BE2C (cell line): ENCODE measurements at places on chromosomes 5 and 9.
A peak's percentile ranks its signal among the peaks of the same experiment; 100 is the strongest.

GRCh38 chr9:128689293-128689774 is 312 bp downstream of the SET start:
- peak; percentile 68 for DNase-seq

DNA sequence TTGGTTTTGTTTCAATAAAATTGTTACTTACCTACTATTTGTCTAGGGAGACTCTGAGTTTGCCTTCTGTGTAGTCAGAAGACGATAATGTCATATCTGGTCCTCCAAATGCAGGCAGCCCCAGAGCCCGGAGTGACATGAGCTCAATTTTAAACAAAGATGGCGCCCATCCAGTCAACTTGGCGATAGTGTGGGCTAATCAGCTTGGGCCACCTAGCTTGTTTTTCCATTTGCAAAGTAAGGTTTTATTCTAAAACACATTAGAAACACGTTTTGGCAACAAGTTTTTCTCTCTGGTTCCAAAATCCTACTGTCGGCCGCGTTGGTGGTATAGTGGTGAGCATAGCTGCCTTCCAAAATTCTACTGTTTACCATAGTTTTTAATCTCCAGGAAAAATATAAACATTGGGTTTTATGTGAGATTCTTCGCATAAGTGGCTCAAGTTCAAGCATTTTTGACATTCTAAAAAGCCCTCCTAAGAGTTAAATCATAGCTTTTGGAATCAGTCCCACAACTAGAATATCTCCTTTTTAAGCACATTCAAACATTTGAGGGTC is 13.2 kb downstream of the TSC1 start:
- DNase-seq, result no peak

GRCh38 chr9:134440636-134441226 is 114.5 kb downstream of the RXRA start:
- no peak for DNase-seq

GRCh38 chr5:33401482-33402390 is 39.0 kb upstream of the TARS1 start:
- no peak for DNase-seq

- no peak for DNase-seq
Measured at GRCh38 chr5:51734677-51735076, 351.4 kb downstream of the ISL1 start.

DNA sequence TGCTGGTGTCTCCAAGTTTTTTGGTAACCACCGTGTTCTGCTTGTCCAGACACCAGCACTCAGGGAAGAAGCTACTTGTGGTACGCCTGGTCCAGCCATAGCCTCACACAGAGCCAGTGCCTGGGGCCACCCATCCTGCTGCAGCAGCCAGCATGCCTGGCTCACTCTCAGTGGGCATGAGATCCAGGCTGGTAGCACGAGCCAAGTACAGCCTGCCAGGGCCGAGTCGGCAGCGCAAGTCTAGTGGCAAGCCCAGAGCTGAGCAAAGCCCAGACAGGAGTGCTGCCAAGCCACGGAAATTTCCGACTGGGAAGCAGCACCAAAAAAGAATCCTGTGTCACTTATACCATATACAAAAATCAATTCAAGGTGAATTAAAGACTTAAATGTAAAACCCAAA is 36.3 kb upstream of the FBXL17 start:
- DNase-seq, result no peak

DNA sequence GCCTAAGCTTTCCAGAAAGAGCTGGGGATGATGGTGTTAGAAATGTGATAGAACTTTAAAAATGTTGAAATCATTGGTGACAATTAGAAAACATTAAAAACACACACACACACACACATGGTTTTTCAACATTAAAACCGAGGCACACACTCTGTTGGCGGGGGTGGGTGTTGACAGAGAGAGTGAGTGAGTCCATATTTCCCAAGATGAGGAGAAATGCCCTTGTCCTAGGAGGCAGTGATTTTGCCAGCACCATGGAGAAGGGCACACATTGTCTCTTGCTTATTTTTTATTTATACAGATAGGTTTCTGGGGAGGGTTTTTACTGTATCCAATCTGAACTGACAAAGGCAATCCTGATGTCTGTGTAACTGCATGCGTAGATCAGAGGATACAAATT is 152.5 kb downstream of the INSYN2B start:
- DNase-seq, result no peak

DNA sequence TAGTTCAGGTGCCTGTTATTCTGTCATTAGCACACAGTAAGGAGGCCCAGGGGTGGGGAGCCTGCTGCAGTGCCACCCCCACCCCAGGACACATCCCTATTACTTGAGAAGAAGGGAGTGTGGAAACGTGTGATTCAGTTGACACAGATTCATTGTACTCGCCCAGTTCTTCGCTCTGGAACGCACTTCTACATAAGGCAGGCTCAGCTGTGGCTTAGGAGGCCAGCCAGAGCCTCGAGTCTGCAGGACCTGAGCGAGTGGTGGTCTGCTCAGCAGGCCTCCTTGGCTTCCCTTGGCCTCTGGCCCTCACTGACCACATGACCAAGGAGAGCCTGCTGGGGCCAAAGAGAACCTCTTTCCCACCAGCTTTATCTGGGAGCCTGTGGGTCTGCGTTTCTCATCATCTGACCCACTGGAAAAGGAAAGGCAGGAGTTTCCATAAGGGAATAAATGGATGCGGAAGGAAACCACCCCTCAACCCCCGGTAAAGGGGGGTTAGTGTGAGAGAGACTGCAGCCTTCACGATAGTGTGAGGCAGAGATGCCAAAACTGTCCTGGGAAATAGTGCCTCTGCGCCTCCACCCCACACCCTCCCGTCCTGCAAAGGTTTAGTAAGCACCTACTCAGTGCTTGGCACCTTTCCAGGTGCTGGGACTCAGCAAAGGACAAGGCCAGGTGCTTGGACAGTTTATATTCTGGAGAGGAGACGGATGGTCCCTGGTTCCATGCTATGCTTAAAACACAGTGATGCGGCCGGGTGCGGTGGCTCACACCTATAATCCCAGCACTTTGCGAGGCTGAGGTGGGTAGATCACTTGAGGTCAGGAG is 73.7 kb downstream of the PPARGC1B start:
- DNase-seq, result no peak

GRCh38 chr5:178356431-178356872 is 123.8 kb upstream of the PHYKPL start:
- no peak for DNase-seq

GRCh38 chr9:92948632-92949031 is 1.3 kb downstream of the FGD3 start:
- DNase-seq, result no peak

DNA sequence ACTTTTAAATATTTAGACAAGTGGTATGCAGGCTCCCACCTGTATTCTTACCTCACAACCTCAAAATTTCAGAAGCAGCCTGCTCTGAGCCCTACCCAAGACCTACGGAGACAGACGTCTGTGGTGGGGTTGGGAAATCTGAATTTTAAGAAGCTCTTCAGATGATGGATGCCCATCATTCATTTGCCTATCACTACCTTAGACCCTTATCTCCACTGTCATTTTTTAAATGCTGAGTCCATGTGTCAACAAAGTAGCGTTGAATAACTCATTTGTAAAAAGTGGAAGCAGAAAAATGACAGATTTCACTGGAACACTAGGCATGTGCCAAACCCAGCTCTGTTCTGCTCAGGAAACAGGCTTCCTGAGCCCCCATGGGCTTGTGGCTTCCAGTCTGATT is 85.7 kb downstream of the PDE4D start:
- no peak for DNase-seq

DNA sequence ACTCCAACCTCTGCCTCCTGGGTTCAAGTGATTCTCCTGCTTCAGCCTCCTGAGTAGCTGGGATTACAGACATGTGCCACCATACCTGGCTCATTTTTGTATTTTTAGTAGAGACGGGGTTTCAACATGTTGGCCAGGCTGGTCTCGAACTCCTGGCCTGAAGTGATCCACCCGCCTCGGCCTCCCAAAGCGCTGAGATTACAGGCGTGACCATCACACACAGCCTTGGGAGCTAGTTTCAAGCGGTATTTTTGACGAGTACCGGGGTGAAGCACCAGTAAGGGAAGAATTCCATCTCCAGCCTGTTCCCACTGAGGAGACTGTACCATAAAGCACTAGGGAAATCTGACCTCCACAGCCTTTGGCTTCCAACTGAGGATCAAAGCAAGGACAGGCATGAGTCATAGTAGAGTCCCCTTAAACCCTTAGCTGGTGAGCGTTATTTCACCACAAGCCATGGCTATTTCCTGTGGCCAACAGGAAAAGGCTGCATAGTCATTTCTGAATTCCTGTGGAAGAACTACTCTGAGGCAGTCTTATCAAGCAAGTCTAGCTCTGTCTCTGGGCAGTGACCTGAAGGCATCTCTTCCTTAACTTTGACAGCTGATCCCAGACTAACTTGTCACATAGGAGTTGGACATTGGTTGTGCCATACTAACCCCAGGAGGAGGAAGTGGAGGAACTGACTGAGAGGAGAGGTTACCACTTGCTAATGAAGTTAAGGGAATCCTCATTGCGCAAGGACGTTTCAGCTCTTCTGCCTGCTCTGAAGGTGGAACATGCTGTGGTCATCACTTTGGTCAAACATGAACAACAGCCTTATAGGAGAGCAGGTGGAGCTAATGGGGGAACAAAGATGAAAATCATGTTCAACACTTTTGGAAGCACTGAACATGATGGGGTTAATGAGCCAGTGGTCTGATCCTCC is 85.8 kb upstream of the DMRT1 start:
- no peak for DNase-seq

- no peak for DNase-seq
Measured at GRCh38 chr5:74380193-74380592, 260.3 kb downstream of the ENC1 start.

- DNase-seq, result no peak
Measured at GRCh38 chr5:84304599-84304998, 80.1 kb downstream of the EDIL3 start.

DNA sequence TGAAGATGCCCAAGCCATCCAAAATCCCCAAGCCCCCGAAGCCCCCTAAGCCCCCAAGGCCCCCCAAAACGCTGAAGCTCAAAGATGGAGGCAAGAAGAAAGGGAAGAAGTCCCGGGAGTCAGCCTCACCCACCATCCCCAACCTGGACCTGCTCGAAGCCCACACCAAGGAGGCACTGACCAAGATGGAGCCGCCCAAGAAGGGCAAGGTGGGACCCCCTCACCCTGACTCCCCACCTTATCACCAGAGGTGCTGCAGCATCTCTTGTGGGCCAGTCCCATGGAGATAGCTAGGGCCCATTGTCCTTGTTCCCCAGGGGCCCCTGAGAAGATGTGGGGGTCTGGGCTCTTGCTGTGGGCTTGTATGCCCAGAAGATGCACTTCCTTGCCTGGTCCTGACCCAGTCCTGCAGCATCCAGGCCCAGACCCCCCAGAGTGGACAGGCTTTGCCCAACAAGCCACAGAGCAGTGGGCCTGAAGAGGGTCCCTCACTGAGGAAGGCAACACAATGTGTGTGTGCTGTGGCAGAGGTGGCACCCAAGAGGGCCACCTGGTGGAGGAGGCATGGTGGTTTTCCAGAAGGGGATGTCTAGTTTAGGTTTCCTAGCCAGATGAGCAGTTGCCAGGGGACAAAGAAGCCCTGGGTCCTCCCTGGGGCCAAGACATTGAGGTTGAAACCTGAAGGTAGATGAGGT is 84.1 kb downstream of the PHF2 start:
- DNase-seq, result peak; percentile 11

DNA sequence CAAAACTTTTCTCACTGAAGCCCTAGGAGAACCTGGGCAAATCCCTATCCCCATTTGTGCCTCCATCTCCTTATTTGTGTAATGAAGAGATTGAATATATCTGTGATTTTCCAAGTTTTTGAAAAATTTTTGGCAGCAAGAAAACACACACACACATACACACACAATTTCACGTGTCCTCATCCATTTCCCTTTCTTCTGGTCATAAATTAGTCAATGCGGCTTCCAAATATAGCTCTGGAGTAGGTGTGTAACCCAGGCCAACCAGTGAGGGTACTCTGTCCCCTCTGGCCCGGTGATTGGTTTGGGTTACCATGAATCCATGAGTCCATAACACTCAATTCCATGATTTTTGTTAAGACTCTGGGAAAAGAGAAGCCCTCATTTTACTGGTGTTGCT is 12.7 kb downstream of the CSF1R start:
- no peak for DNase-seq

GRCh38 chr5:97118261-97119006 is 24.0 kb downstream of the LIX1 start:
- no peak for DNase-seq

DNA sequence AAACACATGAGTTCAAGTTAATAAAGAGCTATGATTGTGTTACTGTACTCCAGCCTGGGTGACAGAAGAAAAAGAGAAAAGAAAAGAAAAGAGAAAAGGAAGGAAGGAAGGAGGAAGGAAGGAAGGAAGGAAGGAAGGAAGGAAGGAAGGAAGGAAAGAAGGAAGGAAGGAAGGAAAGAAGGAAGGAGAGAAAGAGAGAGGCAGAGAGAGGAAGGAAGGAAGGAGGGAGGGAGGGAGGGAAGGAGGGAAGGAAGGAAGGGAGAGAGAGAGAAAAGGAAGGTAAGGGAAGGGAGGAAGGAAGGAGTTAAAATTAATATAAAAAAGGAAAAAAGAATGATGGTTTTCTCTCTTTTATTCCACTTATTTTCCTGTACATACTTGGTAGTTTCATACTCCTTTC is 89.5 kb upstream of the ZBTB43 start:
- no peak for DNase-seq

GRCh38 chr5:157162919-157163510 is 3.0 kb downstream of the GARIN3 start:
- DNase-seq, result no peak

DNA sequence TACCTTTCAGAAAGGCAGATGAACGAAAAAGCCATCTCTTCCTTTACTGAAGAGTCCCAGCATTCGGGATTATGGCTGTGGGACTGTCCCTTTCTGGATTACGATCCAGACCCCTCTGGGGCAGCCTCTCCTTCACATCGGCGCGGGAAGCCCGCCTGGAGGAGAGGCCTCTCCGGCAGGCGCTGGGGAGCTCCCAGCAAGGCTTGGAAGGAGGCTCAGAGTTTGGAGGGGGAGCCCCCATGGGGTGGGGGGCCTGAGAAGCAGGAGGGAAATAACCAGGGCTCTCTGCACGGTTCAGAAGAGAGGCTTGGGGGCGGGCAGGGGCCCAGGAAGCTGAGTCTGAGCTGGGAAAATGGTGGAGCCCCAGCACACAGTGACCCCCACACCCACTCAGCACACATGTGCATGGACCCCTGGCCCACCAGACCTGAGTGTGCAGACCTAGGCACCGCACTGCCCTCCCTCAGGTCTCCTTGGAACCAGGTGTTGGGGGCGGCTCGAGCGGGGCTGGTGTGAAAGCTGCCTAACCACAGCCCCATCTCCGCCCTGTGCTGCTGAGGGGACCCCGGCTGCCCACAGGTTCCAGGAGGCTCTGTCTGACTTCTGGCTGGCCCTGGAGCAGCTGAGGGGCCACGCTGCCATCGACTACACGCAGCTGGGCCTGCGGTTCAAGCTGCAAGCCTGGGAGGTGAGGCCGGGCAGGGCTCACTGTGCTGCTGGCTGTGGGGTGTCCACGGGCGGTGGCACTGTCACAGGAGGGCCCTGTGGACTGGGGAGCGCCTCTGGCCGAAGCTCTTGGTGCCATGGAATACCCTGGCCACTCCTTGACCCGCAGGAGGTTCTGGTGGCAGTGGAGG is 4.5 kb downstream of the NOXA1 start:
- peak; percentile 11 for DNase-seq

GRCh38 chr5:55993013-55993412 is 1.8 kb downstream of the IL6ST start:
- DNase-seq, result no peak
